Activated naive CD4-positive, alpha-beta T cell treated with anti-CD3 and anti-CD28 coated beads, Interleukin-2, amount 50 U/mL, for 16 hours (primary cell): ENCODE measurements at places on chromosomes 3 and 15.

DNA sequence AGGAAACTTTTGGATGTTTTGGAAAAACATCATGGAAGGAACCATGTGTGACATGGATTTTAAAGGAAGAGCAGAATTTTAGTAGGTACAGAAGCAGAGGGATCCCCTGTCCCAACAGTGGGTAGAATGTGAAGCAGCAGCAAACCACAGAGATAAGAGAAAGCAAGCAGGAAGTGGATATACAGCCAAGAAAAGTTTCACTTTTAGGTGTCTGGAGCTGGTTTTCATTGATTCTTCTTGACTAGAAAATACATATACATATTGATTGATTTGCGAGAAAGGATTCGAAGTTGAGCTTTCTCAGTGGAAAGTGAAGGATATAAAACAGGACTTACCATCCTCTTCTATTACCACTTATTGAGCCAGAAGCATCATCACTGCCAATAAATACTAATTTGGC lies 133.5 kb downstream of the KCNMB2 start:
- DNase-seq = no peak

GRCh38 chr3:3170998-3171397 lies 8.5 kb downstream of the CRBN start:
- DNase-seq = no peak

DNA sequence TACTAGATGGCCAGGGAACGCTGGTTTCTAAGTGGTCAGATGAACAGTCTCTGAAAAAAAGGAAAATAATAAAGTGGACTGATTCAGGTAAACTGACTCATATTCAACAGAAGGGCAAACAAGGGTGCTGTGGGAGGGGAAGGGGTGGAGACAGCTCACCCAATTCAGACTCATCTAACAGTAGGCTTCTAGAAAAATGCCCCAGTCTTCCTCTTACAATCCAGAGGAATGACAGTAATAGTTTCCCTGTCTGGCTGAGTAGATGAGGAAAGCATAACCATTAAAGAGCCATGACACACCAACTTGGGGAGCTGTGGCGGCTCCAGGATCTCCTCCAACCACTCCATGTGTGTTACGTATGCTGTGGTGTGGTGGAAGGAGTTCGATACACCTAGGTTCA lies 231.4 kb upstream of the UMPS start:
- no peak for DNase-seq

- DNase-seq = no peak
Observed at GRCh38 chr3:102796804-102797203, 362.0 kb downstream of the ZPLD1 start.

GRCh38 chr15:51022206-51022605 lies 72.5 kb downstream of the TNFAIP8L3 start:
- no peak for DNase-seq

GRCh38 chr3:105801397-105801796 lies 67.4 kb downstream of the CBLB start:
- DNase-seq = no peak

DNA sequence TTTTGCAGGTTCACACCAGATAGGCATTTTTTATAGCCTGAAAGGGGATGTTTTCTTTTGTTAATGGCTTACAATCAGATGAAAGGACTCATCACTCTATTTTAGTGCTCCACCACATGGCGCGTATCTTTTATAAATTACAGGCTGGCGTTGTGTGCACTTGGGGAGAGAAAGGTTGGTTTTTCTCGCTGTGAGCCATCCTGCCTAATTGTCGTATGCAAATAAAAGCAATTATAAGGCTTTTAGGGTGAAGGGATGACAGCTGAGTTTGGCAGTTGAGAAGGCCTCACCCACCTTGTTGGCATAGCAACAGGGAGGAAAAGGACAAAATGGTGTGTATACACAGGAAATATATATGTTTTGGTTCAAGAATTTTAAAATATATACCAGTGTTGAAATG lies 268.0 kb downstream of the NR2F2 start:
- DNase-seq = no peak
